ENCODE measurements at places on chromosomes 13 and 19. TPM values are rescaled to one million over a fixed set of nuclear protein-coding genes. Genes with fewer than 3 reads are reported as not detected.

PALM3 gene
- 3.3 TPM for total RNA-seq

NEK3 gene
- total RNA-seq, result 8.6 TPM

TMEM38A gene
- total RNA-seq, result 8.6 TPM

MTUS2 gene
- 7.3 TPM for total RNA-seq

GJB6 gene
- 12.6 TPM for total RNA-seq

MAMSTR gene
- 0.41 TPM for total RNA-seq

GRCh38 chr13:110119935-110120905 lies 186.7 kb downstream of the COL4A1 start:
- no peak for DNase-seq

GRCh38 chr13:99370481-99371275 lies 63.5 kb upstream of the GPR183 start:
- no peak for DNase-seq

DNA sequence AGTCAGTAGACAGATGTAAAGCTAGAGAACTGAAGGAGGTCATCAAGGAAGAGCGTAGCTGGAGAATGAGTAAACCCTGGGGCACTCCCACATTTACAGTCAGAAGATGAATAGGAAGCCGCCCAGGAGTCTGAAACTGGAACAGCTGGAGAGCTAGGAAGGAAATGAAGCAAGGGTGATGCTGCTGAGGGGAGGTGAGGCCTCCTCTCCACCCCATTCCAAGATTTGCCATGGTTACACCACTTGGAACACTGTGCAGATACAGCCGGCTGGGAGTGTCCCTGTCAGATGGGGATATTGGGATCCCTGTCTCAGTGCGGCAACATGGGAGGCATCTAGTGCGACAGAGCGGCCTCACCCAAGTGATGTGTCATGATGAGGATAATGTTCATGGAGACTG lies 51.8 kb upstream of the GPI start:
- DNase-seq, result no peak

DNA sequence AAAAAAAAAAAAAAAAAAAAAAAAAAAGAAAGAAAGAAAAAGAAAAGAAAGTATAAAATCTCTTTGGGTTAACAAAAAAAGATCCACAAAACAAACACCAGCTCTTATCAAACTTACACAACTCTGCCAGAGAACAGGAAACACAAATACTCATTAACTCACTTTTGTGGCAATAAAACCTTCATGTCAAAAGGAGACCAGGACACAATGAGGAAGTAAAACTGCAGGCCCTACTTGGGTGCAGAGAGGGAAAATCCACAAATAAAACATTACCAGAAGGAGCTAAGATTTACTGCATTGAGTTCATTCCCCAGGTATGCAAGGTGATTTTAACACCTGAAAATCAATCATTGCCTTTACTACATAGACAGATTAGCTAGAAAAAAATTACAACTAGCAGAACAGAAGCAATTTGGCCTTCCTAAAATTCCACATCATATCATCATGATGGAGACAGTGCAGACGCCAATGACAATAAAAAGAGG lies 9.6 kb upstream of the CEACAM5 start:
- DNase-seq, result no peak

DNA sequence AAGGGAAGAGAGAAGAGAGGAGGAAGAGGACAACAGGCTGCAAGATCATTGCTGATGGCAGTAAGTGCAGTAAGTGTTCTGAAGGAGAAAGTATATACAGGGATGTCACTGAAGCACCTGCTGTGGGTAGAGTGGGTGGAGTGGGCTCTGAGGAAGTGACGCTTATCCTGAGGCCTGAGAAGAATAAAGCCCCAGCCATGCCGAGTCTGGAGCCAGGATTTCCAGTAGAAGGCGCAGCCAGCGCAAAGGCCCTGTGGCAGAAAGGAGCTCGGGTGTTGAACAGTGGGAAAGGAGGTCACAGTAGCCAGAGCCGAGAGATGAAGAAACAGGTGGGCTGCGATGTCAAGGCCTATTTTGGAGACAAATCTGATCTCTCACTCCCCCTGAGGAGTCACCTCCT lies 31.8 kb upstream of the ADGRE5 start:
- DNase-seq, result no peak

GRCh38 chr13:23159760-23160637 lies 20.8 kb upstream of the SGCG start:
- DNase-seq, result no peak

DNA sequence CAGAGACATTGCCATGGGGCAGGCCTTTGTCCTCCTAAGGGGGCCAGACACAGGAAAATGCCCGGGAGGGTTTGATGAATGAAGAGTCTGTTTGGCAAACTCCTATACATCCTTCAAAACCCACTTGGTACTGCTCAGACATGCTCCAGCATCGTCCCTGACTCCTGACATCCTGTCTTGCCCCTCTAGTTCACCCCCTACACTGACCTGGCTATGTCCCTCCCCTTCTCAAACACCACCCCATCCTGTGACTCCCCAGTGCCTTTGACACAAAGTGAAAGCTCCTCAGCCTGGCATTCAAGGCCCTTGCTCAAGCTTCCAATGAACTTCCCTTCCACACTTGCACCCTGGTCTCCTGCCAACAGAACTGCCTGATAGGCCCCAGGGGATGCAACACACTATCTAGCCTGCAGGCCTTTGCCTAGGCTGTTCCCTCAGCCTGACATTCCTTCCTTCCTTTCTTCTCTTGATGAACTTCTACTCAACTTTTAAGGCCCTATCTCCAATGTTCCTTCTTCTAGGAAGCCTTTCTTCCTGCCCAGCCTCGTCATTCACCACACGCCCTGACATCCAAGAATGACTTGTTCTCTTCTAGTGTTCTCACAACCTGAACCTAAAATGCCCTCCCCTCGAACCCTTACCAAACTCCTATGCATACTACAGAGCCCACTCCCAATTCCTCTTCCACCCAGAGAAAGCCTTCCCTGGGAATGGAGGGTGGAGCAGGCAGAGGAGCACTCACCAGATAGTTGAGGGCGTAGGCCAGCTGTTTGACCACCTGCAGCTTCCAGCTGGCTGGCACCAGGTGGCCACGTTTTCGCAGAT lies 12.4 kb downstream of the JAK3 start:
- no peak for DNase-seq

Data from frontal cortex (tissue), 4 donors.